ENCODE measurements at places on chromosomes 12 and 14.

GRCh38 chr14:56196274-56196673 lies 78.1 kb downstream of the PELI2 start:
- peak; percentile 85 for DNase-seq

DNA sequence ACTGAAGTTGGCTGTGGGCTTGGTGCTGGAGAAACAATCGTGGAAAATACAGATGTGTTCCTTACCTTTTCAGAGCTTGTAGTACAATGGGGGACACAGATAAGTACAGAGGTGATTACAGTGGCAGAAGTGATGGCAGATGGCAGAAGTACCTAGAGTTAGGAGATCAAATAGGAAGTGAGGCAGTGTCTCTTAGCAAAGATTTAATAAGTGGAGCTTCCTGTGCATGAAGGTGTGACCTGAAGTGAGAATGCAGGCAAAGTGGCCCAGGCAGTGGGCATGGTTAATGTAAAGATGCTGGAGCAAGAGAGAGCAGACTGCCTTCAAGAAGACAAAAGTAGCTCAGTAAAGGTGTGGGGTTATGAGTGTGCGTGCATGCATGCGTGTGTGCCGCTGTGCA lies 16.0 kb downstream of the LRRK2 start:
- no peak for DNase-seq

- DNase-seq = no peak
Observed at GRCh38 chr12:6692888-6693287, 3.7 kb upstream of the ZNF384 start.

- no peak for DNase-seq
Observed at GRCh38 chr14:80325688-80326087, 114.4 kb upstream of the DIO2 start.

DNA sequence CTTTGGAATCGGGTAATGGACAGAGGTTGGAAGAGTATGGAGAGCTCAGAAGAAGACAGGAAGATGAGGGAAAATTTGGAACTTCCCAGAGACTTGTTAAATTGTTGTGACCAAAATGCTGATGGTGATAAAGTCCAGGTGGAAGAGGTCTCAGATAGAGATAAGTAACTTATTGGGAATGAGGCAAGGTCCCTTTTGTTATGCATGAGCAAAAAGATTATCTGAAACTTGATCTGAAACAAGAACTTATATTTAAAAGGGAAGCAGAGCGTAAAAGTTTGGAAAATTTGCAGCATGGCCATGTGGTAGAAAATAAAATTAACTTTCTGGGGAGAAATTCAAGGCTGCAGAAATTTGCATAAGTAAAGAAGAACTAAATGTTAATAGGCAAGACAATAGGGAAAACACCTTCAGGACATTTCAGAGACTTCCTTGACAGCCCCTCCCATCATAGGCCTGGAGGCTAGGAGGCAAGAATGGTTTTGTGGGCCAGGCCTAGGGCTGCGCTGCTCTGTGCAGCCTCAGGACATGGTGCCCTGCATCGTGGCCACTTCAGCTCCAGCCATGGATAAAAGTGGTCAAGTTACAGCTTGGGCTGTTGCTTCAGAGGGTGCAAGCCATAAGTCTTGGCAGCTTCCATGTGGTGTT lies 425.7 kb upstream of the PRICKLE1 start:
- no peak for DNase-seq

- no peak for DNase-seq
Observed at GRCh38 chr12:107405436-107405835, 280.2 kb upstream of the PWP1 start.

GRCh38 chr12:3832738-3833137 lies 40.5 kb downstream of the PARP11 start:
- peak; percentile 27 for DNase-seq

DNA sequence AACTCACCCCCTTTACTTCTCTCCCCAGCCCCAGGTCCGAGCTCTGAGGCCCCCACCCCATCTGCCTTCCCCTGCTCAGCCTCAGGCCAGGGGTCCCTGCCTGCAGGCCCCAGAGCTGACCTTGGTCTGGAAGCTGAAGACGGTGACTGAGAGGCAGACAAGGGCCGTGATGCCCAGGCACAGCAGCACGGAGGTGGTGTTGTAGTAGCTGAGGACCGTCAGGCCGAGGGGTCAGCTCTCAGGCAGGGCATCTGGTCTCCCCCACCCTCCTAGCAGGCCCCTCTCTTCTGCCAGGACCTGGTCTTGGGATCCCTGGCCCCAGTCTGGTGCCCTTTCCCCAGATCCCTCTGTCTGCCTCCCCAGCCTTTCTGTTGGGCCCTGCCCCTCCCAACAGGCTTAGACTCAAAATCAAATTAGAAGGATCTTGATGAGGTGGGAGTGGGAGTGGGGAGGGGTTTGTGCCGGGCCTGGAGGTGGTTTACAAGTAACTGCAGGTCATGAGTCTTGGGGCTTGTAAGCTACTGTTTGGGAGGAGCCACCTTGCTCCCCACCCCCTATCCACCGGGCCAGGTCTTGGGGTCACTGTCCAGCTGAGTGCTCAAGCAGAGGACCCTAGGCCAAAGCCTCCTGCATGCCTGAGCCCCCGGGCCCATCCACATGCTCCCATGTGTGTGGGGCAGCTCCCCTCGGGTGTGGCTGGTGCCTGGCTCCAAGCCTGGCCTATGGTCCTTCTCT lies 14.2 kb downstream of the FAIM2 start:
- no peak for DNase-seq

GRCh38 chr14:21712036-21712435 lies 38.4 kb upstream of the OR4E1 start:
- no peak for DNase-seq

- peak; percentile 21 for DNase-seq
Observed at GRCh38 chr12:57756406-57757341, 1.8 kb downstream of the MARCHF9 start.

- DNase-seq = no peak
Observed at GRCh38 chr12:75642226-75642625, 130.8 kb upstream of the KRR1 start.

DNA sequence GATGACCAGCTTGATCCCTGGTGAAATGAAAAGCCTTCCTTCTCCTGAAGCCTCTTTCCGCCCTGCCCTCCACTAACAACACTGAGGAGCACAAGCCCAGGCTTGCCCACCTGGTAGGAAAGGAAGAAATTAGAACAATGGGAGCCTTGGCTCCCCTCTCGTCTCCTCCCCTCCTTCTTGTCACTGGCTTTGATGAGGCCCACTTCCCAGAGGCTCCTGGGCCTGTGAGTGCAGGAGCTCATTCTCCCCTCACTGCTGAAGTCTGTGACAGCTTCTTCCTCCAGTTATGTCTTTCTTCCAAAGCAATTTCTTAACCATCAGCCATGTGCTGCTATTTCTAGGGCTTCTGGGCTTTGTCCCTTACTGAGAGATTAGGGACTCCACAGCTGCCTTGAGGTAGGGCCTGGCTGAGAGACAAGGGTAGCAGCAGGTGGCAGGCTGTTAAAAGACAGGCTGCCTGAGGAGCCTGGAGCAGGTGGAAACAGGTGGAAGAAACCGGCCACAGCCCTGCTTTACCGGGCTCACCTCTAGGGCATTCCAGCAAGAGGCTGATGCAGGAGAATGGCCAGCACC lies 53.6 kb upstream of the SRSF5 start:
- no peak for DNase-seq

DNA sequence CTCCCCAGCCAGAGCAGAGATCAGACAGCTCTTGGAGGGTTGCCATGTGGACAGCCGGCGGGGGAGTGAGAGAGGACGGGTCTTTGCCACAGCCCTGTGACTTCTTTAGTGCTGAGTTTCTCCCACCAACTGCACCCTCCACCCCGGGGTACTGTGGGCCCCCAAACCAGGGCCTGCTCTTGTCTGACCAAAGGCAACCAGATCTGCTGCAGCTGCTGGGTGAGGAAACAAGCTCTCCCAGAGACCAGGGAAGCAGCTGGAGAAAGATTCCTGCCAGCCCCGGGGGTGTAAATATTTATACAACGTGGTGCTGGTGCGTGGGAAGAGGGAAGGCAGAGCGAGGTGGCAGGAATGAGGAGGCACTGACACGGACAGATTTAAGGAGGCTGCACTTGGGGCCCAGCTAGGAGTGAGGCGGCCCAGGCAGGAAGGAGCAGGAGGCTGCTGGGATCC lies 14.3 kb upstream of the ZFP36L1 start:
- DNase-seq = peak; percentile 93

GRCh38 chr12:100234591-100235304 lies 32.1 kb downstream of the DEPDC4 start:
- peak; percentile 45 for DNase-seq

DNA sequence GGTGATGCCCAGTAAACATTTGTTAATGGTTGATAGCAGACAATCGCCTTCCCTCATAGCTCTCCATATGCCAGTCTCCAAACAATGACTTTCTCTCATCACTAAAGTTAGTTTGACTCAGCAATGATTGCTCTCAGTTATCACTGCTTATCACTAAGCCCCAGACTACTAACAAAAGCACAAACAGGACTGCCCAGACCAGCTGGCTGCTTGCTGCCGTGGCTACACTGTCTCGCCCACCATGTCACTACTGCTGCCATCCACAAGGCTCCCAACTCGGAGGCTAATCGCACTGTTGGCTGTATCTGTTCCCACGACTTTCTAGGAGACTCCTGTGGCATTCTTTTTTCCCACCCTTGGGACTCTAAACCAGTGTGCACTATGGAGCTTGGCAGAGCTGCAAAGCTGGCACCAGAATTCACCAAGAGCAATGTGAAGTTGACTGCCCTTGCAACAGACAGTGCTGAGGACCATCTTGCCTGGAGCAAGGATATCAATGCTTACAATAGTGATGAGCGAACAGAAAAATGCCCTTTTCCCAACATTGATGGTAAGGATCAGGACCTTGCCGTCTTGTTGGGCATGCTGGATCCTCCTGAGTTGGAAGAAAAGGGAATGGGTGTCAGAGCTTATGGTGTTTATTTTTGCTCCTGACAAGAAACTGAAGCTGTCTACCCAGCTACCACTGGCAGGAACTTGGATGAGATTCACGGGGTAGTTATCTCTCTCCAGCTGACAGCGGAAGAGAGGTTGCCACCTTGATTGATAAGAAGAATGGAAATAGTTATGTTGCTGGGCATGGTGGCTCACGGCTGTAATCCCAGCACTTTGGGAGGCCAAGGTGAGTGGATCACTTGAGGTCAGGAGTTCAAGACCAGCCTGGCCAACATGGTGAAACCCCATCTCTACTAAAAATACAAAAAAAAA lies 27.1 kb upstream of the NR2C1 start:
- no peak for DNase-seq

GRCh38 chr12:55142669-55143565 lies 16.7 kb downstream of the OR9K2 start:
- DNase-seq = peak; percentile 38

- peak; percentile 89 for DNase-seq
Observed at GRCh38 chr14:51006781-51007211, 62.5 kb upstream of the PYGL start.

DNA sequence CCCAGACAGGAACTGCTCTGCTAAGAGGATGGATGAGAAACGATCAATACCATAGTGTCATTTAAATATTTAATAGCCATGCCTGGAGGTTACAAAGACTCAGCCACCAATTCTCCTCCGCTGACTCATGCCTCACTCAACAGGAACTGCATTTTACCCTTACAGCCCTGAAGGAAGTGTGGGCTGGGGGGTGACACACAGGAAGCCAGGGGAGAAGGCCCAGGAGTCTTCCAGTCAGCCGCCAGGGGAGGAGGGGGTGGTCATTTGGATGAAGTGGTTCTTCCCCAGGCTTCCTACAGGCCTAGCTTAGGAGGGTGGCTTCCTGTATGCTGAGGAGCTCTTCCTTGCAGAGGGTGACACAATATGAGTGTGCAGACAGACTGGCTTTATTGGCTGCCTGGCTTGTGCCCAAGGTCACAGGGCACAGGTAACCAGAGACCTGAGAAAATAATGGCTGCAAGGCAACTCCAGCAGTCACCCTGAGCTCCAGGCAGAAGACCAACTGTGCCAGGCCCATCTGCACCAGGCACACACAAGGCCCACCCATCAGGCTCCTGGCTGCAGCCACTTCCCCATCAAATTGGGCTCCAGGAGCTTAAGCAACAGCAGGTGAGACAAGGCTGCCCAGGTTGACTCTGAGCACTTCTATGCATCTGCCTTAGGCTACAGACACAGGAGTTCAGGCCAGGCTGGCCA lies 30.6 kb upstream of the RPLP0 start:
- DNase-seq = peak; percentile 81

DNA sequence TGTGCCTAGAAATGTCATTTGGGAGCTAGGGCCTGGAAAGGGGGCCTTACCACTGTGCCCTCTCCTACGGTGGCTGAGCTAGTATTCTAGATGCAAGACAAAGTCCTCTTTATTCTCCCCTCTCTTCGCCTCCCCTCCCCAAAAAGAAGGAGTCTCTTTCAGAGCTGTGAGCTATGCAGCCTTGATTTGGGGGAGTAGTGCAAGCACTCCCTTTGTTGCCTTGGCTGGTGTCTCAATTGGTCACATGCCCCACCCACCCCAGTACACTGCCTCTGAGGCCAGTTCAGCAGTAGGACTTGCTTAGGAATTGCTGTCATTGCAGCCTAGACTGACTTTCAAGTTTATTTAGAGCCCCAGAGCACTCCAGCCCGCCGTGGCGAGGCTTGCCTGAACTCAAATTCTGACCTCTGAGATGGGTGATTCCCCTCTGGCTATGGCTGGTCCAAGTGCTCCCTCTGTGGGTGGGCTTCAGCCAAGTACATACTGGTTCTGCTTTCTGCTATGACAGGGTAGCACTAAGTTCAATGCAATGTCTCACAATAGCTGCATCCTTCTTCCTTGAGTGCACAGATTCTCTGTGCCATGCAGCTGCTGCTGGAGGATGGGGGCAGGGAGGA lies 37.0 kb upstream of the FBXO33 start:
- DNase-seq = no peak

DNA sequence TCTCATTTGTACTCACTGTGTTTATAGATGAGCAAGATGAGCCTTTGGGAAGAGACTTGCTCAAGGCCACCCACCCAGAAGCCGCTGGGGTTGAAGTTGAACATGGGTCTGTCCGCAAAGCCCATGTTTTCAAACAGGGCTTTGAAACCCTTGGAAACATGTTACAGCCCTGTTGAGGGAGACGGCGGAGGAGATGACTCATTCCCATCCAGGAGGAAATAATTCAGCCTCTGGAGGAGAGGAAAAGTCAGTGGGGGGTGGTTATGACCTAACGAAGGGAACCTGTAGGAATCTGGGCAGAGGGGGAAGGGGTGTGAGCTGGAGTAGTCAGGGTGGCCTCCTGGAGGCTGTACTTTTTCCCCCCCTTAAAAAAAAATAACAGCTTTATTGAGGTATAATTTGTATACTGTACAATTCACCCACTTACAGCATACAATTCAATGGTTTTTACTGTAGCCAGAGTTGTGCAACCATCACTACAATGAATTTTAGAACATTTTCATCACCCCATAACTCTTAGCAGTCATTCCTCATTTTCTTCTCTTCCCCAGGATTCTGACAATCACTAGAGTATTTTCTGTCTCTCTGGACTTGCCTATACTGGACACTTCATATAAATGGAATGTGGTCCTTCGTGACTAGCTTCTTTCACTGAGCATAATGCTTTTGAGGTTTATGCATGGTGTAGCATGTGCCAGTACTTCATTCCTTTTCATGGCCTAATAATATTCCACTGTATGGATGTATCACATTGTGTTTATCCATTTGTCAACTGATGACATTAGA lies 1.9 kb upstream of the RIN3 start:
- peak; percentile 96 for DNase-seq

DNA sequence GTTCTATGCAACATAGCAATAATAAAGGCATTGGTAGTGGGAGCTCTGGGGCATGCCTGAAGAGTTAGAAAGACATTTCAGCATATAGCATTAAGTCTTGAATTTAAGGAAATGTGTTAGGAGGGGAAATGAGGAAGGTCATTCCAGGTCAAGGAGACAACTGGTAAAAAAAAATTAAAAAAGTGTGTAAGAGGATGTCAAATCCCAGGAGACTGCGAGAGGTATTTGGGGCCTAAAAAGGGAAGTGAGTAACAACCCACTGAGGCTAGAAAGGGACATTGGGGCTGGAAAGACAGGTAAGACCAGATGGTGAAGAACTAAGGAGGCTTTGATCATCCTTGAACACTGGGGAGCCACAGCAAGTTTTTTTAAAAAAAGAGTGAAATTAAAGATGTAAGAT lies 152.9 kb downstream of the SLC25A21 start:
- no peak for DNase-seq
